ENCODE measurements at places on chromosomes 1 and 21.

DNA sequence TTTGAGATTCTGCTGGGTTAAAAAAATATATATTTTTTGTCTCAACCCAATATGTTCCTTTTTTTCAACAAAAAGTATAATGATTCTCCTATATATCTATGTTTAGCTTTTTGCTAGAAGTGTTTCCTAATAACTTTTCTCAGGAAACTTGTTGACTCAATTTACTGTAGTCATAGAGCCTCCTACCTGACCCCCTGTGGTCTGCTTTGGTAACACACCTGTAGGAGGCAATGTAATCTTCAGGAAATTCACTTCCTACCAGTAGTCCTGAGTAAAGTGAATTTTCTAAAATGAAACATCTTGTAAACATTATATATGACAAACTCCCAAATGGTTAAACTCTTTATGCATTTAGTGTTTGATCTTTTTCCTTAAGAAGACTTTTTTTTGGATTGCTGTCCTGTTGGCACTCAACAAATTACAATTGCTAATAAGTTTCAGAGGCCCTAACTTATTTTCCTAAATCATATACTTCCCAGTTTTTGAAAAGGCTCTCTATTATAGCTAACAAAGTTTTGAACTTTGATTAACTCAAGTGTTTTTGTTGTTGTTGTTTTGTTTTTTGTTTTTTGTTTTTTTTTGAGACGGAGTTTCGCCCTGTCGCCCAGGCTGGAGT, 118.3 kb downstream of the OLFML2B start:
- DNase-seq: peak; percentile 41

- peak; percentile 15 for DNase-seq
Observed at GRCh38 chr1:89989799-89990198, 5.1 kb upstream of the ZNF326 start.

DNA sequence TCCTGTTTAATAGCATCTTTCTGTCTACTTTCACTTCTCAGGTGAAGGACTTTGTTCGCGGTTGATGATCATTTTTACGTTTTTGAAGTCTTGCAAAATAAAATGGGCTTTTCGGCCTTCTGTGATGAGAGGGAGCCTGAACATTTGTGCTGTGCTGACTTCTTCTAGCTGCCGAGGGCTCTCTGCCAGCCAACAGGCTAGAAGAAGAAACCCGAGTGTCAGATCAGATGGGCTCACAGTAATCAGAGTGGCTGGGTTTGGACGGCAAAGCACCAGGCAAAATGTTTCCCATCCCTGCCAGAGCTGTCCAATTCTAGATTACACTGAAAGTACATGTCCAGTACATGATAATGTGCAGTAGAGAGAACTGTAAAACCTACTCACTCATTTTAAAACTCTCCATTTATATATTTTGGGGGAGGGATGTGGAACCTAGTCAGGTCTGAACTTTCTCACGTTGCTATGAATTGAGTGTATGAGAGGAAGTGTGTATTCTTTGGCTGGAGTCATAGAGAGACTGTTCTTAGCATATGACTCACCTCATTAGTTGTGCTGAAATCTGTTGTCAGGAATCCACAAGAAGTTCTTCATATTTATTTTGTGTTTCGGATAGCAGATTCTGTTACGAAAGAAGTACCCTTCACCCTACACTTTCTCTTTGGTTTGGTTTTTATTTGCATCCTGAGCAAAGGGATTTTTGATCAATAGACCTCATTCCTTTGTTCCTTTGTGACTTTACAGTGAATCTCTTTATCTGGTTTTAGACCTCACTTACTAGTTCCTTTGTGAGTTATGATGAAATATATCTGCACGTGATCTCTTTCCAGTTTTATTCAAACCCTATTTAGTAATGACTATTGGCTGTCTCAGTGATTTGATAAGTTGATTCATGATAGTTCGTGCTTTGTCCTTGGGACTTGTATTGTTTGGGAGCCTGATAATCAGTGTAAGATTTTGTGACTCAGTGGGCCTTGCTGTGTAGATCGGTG, 4.8 kb downstream of the ATP1A1 start:
- DNase-seq: peak; percentile 98

DNA sequence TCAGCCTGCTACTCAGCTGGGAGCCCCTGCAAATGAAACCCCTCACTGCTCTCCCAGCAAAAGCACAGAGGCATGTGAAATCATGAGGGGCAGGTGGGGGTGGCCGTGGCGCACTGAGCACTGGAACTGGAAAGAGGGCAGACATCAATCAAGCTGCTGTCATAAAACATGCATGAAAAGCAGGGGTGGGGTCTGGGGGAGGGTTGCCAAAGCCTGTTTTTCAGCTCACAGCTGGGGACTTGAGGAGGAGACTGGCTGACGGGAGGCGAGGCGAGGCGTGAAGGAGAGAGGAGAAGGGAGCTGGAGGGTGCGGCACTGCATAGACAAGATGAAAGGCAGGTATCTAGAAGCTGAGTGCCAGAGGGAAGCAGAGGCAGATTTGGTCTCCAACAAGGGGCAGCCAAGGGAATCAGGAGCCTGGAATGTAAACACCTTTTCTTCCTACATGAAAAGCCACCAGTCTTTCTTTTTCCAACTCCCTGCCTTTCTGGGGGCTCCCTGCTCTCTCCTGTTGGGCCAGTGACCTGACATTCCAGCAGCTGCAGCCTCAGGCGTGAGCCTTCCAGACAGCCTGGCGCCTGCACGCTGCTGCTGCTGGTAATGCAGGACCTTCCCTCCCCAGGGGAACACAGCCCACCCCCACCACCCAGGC, 87.0 kb downstream of the NMNAT2 start:
- DNase-seq: no peak

DNA sequence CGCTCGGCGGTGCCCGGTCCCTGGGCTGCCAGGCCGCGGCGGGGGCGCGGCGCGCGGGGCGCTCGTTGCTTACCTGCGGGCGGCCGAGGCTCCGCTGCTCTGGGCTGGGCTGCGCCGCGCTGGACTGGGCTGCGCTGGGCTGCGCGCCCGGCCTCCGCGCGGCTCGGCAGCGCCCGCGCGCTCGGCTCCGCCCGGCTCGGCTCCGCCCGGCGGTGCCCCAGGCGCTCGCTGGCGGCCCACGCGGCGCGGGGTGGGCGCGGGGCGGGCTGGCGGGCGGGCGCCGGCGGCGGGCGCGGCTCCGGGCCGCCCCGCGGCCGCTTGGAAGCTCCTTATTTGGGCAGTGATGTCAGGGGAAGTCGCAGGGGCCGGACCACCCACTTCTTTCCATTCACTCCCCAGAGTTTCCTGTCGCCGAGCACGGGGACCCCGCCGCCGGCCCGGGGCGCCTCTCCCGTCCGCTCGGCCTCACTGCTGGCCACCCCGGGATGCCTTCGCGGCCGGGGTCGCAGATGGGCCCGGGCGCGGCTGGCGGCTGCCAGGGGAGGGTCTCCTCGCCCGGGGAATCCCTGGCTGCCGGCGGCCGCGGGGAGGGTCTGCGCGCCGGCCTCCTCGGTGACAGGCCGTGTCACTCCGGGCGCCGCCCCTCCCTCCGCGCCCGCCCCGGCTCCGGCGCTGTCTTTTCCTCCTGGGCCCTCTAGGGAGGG, 177.7 kb upstream of the EDN2 start:
- peak; percentile 67 for DNase-seq

- DNase-seq: no peak
Observed at GRCh38 chr1:245054105-245054504, 100.7 kb upstream of the KIF26B start.

DNA sequence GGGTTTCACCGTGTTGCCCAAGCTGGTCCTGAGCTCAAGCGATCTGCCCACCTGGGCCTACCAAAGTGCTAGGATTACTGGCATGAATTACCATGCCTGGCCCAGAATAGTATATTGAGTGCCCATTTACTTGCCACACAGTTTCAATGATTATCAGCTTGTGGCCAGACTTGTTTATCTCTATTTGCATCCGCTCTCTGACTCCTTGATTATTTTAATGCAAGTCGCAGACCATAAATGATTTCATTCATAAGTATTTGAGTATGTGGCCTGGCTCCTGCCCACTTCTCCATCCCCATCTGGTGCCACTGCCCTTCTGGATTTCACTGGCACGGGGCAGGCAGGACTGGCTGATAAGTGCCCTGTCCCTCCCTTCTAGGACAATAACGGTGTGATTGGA, 18.2 kb upstream of the TRNAU1AP start:
- no peak for DNase-seq

DNA sequence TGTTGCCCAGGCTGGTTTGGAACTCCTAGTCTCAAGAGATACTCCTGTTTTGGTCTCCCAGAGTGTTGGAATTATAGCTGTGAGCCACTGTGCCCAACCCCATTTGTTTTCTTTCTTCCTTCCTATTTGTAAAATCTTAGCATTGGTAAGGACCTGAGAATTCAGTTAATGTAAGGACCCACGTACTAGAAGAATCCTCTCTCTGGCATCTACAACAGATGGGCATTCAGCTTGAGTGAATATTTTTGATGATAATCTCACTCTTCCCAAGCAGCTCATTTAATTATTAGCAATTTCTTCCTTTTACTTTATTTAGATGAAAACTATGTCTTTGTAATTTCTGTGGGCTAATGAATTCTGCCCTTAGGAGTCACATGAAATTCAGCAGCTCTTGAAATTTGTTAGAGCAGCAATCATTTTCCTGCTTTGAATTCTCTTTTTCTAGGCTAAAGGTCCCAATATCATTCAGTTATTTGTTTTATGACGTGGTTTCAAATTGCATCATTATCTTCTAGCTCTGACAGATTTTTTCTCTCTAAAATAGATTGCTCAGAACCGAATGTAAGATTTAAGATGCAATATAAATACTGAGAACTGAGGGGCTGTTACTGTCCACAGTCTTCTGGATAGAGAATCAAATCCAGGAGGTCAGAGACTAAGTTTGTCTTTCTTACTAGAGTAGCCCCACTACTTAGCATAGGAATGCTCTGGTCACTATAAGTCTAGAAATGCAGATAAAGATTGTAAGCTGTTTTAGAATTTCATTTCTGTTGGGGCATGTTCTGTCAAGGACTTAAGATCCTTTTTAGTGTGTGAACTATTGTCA, 59.4 kb downstream of the EPB41 start:
- no peak for DNase-seq

- no peak for DNase-seq
Observed at GRCh38 chr1:21503706-21504377, 5.4 kb upstream of the ALPL start.

DNA sequence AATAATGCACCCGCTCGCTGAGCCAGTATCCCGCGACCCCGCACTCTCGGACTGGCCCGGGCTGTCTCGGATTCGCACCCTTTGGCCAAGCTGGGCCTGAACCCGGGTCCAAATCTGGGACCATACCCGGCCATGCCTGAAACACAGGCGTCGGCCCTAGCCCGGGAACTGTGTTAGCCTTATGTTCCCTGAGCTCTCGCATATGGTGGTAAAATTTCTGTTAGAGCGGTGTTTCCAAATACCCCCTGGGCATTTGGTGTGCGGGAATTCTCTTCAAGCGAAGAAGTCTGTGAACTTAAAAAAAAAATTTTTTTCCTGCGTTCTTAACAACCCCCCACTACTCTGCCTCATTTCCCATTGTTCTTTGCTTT, 3.1 kb downstream of the RNF220 start:
- no peak for DNase-seq

DNA sequence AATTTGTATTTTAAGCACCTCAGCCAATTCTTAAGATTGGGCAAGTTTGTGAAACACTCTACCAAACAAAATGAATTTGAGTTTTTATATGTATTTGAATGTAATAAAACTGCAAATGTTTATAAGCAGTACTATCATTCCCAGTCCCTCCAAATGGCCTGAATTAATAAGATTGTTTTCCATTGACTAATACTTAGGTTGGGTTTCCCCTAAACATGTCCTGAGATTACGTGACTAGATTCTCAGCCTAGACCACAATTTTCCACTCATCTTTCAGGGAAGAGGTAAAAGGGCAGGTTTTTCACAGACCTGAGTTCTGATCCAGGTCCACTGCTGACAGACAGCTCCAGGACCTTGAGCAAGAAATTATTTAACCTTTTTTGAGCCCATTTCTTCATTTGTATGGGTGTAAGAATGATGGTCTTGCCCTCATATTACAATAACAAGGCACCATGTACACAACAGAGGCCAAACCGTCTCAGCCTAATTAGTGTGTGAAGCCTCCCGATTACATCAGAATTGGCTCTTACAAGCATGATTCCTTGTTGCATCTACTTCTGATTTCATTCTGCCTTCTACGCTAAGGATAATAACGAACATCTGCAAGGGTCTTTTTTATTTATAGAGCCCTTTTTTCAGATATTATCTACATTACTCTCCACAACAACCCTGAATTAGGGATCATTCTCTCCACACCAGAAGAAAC, 51.2 kb downstream of the BEND5 start:
- DNase-seq: peak; percentile 67

GRCh38 chr1:19925342-19926070, 2.1 kb upstream of the PLA2G2E start:
- peak; percentile 90 for DNase-seq

DNA sequence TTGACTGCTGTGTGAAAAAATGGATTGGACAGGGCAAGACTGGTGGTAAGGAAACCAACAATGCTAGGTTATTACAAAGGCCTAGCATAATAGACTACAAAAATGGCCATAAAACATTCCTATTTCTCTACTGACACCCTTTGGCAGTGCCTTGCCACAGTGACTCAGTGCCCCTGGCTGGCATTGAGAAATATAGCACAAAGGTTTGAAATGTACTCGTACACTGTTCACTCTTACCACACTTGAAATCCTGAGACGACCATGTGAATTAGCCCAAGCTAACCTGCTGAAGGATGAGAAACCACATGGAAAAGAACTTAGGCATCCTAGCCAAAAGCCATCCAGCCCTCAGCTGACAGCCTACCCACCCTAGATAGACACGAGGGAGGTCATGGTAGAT, 149.8 kb upstream of the PALMD start:
- peak; percentile 68 for DNase-seq

DNA sequence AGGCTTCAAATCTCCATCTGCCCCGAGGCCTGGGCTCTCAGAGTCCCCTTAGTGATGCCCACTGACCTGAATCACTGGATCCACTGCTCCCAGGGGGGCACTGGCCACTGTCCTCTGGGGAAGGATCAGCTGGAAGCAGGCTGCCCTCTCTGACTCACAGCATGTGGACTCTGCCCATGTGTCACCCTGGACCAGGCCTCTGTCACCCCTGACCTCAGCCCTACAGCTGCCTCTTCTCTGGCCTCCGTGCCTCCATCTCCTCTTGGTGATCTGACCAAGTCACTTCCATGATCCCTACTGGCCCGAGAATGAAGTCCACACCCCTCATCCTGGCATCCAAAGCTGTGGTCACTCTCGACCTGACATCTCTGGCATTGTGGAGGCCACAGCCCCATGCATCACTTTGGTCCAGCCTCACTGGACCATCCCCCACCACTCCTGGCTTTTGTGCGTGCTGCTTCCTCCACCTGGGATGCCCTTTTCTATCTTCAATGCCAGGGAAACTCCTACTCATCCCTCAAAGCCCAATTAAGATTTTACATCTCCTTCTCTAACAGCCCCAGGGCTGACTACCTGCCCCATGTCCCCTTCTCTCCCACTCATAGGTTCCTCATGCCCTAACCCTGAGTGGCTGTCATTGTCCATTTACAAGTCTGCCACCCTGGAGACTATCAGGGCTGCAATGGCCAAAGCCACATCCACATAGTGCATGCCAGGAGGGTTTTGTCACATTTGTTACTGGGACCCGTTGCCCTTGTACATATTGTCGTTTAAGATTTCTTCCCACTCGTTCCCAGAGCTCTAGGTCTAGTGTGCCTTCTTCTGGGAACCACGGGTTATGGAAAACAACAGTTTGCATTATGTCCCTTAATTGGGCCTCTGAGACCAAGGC, 685.0 kb downstream of the MATN1 start:
- no peak for DNase-seq

Data from renal cortical epithelial cell (primary cell).